ENCODE measurements at places on chromosomes 5 and 9.

DNA sequence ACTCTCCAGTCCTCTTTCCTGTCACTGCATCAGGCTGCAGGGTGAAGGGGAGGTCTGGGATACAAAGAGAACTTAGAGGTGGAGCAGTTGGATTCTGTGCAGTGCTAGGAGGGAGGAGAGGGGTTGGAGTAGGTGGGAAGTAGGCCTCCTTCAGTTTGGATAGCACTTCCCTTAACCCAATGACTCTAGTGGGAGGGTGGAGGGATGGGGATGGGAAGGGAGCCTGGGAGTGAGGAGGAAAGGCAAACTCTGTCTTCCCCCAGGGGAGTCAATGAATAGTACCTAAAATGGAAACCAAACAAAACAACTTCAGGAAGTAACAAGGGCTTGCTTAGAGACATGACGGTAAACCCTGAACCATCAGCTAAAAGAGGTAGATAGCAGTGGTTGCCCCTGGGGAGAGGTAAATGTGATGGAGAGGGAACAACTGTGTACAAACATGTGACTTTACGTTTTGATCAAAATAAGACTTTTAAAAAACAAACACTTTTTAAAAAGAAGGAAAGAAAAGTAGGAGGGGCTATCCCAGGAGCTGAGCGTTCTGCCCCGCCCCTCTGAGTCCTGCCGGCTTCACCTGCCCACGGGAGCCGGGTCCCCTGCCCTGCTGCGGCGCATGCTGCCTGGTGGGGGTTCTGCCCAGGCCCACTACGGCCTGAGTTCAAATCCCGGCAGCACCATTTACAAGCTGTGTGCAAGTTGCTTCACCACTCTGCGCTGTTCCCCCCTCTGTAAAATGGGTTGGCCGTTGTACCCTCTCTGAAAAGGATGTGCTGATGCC, 30.9 kb downstream of the GSN start:
- DNase-seq, result no peak

GRCh38 chr9:37938121-37938891, 34.4 kb upstream of the SLC25A51 start:
- DNase-seq, result no peak

DNA sequence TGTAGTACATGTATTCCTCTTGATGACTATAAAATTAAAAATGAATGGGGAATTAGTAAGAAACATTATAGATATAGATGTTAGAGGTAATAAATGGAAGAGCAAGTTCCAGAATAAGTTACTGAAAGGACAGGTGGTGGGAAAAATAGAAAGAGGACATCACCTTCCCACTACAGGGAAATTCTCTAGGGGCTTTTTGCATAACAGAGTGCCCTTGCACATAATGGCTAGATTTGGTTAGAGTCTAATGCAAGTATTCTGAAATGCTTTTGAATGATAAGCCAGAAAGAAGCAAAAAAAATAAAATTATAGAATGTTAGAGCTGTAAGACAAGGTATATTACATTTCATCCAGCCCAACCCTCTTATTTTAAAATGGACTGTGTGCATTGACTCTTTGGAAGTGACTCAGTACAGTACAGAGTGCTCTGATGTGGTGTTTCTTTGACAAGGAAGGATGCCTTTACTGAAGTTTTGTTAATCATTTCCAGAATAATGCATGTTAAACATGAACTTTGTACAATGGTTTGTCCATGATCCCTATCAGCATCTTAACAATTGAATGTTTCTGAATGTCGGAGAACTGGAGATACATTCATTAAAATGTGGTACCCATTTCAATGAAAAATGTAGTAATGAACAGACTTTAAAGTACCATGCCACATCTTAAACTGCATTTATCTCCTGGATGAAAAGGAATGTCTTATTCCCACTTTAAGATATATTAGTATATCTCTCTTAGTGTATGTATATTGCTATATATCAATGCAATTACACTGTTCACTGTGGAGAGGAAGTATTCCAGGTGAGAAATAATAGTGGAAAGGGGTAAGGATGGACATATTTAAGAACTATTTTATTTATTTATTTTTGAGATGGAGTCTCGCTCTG, 391.1 kb downstream of the ADGRV1 start:
- no peak for DNase-seq

DNA sequence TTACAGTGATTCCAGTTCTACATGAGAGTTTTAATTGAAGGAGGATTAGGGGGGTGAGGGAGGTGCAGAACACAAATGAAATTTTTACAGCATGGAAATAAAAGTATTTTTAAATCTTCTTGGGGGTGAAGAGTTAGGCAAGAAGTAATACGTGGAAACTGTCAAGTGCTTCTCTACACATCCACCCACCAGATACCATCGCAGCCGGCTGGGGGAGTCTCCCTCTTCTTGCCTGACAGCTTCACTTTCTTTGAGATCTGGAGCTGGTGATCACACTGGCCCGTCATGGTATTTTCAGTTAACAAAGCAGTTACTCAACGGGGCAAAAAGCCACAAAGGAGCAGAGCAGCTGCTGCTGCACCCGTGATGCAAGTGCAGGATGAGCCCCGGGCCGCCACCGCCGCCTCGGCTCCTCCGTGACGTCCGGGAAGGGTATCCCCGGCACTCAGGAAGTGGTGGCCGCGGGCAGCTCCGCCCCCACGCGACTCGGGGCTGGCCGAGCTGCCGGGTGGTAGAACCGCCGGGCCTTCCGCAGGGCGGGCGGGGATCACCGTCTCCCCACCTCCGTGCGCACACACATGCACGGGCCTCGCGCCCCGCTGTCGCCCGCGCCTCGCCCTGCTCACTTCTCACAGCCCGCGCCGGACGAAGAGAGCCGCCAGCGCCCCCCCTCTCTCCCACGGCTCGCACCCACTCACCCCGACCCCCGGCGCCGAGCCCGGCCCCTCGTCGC, 2.4 kb upstream of the NR4A3 start:
- peak; percentile 81 for DNase-seq
